ENCODE measurements at places on chromosomes 12 and 14.

DNA sequence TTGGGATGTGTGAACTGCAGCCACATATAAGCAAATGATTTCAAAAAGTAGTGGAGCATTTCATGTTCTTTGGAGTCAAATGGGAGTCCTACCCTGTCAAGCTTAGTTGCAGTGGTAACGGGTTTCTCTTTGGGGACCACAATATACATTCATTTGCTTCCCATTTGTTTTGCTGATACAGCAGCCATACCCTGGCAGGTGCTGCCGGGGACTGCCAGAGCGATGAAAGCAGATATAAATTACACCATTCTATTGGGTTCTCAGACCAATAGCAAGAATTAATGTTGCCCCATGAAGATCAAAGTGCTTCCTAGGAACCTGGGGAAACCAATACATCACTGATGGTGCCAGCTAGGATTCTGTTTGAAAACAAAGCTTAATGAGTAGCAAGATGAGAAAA is 1621.5 kb upstream of the FLRT2 start:
- no peak for ATAC-seq

DNA sequence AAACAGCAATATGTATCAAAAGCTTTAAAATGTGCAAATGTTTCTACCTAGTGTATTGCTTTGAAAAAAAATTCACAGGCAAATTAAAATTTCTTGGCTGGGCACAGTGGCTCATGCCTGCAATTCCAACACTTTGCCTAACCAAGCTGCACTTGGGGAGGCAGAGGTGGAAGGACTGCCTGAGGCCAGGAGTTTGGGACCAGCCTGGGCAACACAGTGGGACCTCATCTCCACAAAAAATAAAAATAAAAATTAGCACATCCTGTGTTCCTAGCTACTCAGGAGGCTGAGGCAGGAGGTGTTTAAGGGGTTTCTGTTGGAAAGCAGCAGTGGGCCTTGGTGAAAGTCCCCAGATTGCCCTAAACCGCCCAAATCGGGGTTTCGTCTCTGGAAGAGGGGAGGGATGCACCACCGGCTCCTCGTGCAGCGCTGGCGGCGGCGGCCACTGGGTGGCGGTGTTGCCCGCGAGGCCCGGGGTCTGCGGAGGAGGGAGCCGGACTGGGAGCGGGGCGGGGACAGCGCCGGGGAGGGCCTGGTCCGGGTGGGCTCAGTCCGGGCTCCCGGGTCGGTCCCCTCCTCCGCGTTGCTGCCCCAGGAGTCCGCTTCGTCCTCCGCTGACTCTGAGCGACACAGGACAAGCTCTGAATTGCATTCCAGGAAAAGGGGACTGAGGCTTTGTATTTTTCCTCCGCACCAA is 265.6 kb downstream of the AACS start:
- ATAC-seq, result peak; percentile 100

DNA sequence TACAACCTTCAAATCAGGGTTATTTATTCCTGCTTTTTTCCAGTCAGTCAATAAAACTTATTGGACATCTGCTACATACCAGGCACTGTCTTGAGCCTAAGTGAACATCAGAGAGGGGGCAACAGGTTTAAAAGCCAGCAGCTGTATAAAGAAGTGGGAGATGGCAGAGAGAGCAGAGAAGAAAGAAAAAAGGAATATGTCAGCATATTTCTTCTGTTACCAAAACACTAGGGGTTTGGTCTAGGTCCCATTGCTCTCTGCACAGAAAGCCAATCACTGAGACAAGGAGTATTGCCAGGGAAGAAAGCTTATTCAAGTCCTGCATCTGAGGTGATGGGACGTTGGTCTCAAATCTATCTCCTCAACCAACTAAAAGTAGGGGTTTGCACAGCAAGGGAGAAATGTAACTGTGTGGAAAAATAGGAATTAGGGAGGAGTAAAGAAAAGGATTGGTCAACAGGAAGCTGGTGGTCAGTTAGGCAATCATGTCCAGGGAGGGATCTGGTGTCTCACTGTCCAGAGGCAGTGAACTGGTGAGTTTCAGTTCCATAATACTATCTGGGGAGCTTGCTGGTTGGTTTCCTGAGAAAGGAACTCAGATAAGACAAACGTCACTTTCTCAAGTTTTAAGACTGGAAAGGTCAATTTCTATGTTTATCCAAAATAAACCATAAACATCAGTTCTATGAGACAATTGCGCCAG is 107.5 kb downstream of the PHLDA1 start:
- no peak for ATAC-seq

DNA sequence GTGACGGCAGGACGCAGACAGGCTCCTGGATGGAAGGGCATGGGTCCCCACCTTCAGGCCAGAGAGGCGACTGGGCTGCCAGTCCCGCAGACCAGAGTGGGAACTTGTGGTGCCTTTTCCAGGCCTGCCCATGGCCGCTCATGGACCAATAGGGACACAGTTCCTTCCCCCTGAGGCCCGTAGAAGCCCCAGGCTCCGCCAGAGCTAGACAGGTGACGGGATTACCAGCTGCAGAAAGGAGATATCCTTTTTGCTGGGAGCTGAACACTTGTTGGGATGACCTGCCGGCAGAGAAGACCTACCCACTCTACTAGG is 73.6 kb upstream of the RASSF8 start:
- no peak for ATAC-seq

GRCh38 chr14:72303930-72304329 is 371.7 kb downstream of the RGS6 start:
- no peak for ATAC-seq

DNA sequence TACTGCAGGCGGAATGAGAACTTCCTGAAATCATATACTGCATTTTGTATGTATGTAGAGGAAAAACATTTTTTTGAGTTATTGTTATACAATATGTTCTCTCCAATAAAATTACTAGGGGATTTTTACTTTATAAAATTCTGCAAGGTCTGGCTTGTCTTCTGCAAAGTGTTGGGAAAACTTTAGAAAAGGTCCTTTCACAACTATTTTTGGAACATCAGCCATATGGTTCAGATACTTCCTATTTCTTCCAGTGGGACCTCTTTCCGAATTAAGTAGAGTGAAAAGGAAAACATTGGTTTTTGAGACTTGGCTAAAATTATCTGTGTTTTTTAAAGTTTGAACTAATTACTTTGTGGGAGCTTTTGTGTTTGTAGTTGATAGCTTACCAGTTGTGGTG is 52.7 kb downstream of the DAAM1 start:
- no peak for ATAC-seq

DNA sequence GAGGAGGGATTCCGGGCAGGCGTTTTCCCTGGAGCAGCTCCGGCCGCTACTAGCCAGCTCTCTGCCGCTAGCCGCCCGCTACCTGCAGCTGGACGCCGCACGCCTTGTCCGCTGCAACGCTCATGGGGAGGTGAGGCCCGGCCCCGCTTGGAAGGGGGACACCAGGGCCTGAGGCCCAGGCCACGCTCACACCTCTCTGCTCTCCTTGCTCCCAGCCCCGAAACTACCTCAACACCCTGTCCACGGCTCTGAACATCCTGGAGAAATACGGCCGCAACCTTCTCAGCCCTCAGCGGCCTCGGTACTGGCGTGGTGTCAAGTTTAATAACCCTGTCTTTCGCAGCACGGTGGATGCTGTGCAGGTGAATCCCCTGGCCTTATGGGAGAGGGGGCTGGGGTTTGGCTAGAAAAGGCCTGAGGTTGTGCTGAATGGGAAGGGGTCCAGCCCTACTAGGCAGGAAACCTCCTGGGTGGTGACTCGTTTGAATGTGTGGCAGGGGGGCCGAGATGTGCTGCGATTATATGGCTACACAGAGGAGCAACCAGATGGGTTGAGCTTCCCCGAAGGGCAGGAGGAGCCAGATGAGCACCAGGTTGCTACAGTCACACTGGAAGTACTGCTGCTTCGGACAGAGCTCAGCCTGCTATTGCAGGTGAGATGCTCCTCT is 597 bp downstream of the RNF31 start:
- ATAC-seq, result no peak

DNA sequence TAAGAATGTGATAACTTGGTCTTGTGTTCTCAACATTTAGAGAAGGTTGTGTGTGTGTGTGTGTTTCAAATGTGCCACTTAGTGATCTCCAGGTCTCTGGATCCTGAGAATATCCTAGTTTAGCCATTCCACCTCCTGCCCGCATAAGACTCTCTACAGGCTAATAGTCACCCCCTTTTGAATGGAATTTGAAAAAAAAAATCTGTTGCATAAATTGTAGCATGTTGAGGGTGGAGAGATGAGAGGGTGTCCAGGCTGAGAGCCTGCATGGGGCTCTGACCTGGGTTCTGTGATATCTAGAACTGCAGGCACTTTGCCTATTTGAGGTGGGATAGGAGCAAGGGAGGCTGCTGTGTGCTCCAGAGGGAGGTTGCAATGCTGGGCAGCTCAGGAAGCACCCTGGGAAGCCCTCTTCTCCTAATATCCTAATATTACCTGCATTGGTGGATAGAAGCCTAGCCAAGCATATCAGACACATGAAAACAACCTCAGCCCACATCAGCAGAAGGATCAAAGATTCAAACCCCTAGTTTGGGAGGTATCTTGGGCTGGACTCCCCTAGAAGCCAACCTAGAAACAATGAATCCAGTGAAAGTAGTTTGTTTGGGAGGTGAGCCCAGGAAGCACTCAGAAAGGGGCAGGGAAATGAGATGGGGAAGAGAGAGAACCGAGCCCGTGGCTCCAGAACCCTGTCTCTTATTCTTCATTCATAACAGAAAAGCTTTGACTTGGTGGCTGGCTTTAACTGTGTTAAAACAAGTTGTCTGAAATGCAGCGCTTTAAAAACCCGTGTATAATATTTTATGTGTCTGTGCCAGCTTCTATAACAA is 35.6 kb upstream of the RBM19 start:
- no peak for ATAC-seq

DNA sequence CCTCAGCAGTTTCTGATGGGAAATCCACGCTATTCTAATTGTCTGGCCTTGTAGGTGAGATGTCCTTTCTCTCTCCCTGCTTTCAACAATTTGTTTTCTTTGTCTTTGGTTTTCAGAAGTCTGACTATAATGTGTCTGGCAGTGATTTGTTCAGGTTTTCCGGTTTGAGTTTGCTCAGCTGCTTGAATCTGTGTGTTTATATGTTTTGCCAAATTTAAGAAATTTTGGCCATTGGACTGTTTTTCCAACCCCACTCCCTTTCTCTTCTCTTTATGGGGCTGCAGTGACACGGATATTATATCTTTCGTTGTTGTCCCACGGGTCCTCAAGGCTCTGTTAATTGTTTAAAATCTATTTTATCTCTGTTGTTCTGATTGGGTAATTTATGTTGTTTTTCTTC is 105.0 kb downstream of the ADGRD1 start:
- ATAC-seq, result no peak

DNA sequence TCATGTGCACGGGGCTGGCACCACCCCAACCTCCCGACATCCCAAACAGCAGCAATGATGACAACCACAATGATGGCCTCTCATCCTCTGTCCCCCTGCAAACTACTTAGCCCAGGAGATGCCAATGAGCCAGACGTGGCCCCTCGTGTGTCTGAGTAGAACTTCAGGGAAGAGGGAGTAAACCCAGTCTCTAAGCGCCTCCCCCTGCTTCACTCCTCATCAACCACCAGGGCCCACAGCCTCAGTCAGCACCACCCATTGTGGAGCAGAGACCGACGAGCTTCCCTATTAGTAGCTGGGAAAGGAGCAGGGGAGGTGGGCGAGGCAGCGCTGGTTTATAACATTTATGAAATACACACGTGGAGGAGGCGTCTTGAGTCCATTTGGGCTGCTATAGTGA is 182.7 kb upstream of the SFSWAP start:
- ATAC-seq, result no peak

DNA sequence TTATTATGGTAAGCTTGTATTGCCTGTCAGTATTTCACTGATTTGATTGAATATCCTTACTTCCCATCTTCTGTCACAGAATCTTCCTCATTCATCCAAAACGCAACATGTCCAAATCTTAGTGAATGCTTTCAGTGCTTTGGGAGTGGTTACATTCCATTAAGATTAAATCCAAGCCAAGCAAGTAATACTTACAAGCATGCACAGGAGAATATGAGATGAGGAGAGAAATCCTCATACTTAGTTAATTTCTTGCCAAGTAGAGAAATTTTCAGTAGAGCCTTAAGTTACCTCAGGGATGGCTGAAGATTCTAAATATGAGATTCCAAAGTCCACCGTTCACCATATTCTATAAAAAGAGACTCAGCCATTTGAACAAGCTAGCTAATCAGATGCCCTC is 316.0 kb downstream of the RAD51B start:
- ATAC-seq, result no peak

GRCh38 chr12:43832463-43833168 is 3.3 kb upstream of the TMEM117 start:
- ATAC-seq, result no peak

- ATAC-seq, result no peak
These were observed 5.9 kb upstream of the ANAPC5 start for GRCh38 chr12:121358073-121358472.

GRCh38 chr14:71143381-71144290 is 236.4 kb downstream of the PCNX1 start:
- peak; percentile 21 for ATAC-seq

DNA sequence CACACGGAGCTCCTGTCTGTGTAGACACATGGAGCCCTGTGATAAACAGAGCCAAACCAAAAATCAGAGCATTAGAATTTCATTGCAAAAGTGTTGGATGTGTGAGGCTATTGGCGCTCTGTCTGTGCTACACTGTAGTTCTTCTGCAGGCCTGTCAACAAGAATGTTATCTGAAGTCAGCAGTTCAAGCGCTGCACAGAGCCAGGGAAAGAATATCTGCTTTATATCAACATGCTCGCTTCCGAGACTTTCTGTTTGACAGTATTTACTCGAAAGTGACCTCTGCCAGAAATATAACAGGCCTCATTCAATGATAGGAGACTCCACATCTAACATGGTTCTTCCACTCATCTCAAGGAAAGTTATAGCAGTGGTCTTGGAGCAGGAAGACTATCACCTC is 118.3 kb downstream of the CCER1 start:
- ATAC-seq, result peak; percentile 95

GRCh38 chr12:39368891-39369290 is 74.0 kb downstream of the KIF21A start:
- no peak for ATAC-seq

DNA sequence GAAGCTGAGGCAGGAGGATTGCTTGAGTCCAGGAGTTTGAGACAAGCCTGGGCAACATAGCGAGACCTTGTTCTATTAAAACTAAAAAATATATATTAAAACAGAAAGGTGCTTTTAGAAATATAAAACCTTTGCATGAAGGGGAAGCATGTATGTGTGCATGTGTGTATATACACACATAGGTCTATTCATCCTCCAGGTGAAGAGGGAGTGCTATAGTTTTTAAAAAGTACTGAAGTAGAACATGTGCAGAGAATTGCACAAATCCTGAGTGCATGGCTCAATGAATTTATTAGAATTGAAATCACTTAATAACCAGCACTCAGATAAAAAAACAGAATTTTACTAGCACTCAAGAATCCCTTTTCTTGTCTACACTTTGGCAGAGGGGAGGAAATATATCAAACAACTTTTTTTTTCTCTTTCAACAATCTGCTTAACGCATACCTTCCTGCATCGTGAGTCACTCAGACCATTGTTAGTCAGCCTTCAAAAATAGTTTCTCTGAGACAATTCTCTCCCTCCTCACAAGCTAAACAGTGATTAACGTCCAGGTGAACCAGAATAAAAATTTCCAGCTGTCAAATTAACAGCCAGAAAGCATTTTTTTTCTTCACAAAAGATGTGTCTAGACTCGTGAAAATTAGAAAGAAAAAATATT is 17.7 kb upstream of the NEDD1 start:
- peak; percentile 96 for ATAC-seq
